ENCODE measurements at places on chromosomes 5 and 9.

DNA sequence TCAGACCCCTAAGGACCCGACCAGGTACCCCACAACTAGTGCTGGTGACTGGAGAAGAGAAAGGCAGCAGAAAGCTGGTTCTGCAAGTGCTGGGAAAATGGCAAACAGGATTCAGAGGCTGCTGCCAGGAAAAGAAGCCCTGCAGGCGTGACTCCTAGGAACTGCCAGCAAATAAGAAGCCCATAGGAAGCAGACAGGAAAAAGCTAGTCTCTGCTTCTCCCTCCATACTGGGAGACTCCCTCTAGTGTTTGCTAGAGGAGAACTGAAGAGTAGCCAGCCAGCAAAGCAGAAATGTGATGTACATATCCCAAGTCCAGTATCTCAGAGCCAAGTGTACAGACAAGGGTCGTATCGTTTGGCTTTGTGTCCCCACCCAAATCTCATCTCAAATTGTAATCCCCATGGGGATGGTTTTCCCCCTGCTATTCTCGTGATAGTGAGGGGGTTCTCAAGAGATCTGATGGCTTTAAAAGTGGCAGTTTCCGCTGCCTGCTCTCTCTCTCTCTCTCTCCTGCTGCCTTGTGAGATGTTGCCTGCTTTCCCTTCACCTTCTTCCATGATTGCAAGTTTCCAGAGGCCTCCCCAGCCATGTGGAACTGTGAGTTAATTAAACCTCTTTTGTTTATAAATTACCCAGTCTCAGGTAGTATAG, 38.1 kb upstream of the TUSC1 start:
- DNase-seq = no peak

DNA sequence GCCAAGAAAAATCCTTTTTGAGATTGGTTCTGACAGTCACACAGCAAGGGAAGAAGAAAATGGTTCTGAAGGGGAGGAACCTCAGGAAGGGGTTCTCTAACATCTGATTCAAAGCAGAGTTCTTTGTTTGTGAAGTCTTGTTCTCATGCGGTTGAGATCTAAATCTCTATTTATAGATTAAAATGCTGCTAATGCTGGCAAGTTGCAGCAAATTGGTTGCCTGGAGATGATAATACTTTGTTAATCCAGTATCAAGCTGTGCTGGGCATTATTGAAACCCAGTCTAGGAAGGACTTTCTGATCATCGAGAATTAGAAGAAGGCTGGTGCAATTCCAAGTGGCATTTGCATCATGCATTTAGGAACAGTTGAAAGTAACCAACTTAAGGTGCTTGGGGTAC, 34.0 kb upstream of the SLC28A3 start:
- no peak for DNase-seq

GRCh38 chr5:139272471-139273321, 20.8 kb upstream of the MATR3 start:
- no peak for DNase-seq

DNA sequence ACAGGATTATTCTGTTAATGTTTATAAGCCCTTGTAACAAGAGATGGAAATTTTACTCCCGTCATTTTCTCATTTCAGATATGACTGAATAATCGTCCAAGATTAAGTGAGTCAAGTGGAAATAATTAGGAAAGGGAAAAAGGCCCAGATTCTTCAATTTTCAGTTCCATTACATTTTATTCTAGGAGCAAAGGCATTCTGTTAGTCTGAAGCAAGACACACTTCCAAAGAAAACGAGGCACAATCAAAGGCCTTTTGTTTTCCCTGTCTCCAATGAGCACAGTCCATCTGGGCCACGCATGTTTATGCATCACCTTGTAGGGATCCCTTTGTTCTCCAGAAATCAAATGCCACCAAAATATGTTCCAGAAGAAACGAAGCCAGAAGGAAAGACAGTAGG, 382.9 kb upstream of the RFX3 start:
- DNase-seq = no peak
